Liver (tissue), 10 donors: ENCODE measurements at places on chromosomes 7 and 10. TPM values are rescaled to one million over a fixed set of nuclear protein-coding genes. Genes with fewer than 3 reads are reported as not detected.

Gene CRYGN
- total RNA-seq = under 0.01 TPM

Gene HTR5A
- total RNA-seq = not detected

Gene TMEM213
- total RNA-seq = not detected

Gene WDR86
- 4.9 TPM for total RNA-seq

Gene SRRT
- total RNA-seq = 45.0 TPM

Gene CUBN
- 0.67 TPM for total RNA-seq

Gene AEBP1
- 3.4 TPM for total RNA-seq

Gene HKDC1
- 5.6 TPM for total RNA-seq

Gene VAX1
- total RNA-seq = not detected

- no peaks in the 10 kb centered on the region for H3K36me3 ChIP-seq
- H3K4me3 ChIP-seq = no peak overlapping the region
- H3K27ac ChIP-seq = no peak overlapping the region
- DNase-seq = no peak
- H3K4me1 ChIP-seq = peaks cover 22% of the 10 kb centered on the region
Measured at GRCh38 chr10:5038101-5038500, 34.4 kb upstream of the AKR1C2 start.

- no peaks in the 10 kb centered on the region for H3K36me3 ChIP-seq
- DNase-seq = no peak
- H3K4me3 ChIP-seq = no peak overlapping the region
- no peaks in the 10 kb centered on the region for H3K4me1 ChIP-seq
- H3K27ac ChIP-seq = no peak overlapping the region
Measured at GRCh38 chr7:140881507-140882228, 43.1 kb downstream of the BRAF start.

DNA sequence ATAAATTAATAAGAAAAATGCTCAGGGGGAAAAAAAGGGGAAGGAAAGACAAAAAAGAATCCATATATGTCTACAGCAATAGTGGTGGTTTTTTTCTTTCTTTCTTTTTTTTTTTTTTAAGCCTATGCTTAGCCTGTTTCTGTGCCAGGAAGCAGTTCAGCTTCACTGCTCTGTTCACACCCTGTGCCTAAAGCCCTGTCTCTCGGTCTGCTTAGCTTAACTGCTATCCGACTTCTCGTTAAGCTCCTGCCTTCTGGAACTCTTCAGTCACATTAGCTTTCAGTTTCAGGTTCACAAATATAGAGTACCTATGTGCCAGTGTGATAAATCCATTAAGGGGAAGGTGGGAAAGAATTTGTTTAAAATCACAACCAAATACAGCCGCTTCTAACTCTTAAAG is 26.5 kb upstream of the NRG3 start:
- H3K36me3 ChIP-seq = no peaks in the 10 kb centered on the region
- H3K4me1 ChIP-seq = no peaks in the 10 kb centered on the region
- no peak for DNase-seq
- H3K4me3 ChIP-seq = no peak overlapping the region
- no peaks in the 10 kb centered on the region for H3K27me3 ChIP-seq

DNA sequence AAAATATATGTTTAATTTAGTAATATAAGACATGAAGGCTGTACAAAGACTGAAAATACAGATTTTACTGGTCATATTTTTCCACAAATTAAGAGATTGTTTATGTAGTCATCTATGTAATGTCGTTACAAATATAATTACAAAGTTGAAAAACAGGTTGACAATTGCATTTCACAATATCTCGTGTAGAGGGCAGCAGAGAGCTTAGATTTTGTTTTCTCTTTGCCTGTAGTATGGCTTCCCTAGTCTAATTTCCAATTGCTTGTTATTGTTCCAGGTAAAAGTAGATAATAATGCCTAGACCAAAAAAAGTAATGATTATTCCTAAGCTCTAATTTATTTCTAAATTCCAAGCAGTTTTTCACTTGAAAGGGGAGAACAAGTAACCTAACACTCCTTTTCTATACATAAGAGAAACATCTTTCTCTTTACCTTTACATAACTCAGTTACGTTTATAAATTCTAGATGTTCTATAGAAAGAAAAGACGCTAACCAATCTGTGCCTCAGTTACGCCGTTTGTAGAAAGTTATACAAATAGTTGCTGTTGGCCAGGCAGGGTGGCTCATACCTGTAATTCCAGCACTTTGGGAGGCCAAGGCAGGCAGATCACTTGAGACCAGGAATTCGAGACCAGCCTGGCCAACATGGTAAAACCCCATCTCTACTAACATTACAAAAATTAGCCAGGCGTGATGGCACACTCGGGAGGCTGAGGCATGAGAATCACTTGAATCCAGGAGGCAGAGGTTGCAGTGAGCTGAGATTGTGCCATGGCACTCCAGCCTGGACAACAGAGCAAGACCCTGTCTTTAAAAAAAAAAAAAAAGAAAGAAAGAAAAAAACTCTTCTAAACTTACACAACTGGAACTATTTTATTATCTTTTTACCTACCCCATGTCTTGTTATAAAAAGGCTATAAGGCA is 30.0 kb downstream of the NET1 start:
- peaks cover 6% of the 10 kb centered on the region for H3K4me1 ChIP-seq
- H3K27me3 ChIP-seq = no peaks in the 10 kb centered on the region
- no peak for DNase-seq
- no peak overlapping the region for H3K4me3 ChIP-seq
- H3K36me3 ChIP-seq = no peaks in the 10 kb centered on the region
- H3K27ac ChIP-seq = no peak overlapping the region

DNA sequence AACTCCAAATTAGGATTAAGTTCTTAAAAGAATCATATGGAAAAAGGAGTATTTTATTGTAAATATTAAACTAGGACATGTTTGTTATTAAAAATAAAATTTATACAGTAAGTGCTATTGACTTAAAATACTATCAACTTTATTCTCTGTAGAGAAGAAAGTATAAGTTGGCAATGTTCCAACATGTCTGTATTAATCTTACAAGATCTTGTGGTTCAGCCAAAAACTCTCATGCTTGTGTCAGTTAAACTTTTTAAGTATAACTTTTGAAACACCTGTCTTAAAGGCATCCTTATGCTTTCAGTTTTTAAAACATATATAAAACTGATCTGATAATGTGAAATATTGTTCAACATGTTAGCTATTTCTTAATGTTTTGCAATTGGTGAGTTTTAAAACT is 160.7 kb downstream of the ZEB1 start:
- H3K4me1 ChIP-seq = peaks cover 12% of the 10 kb centered on the region
- H3K36me3 ChIP-seq = no peaks in the 10 kb centered on the region
- no peaks in the 10 kb centered on the region for H3K27me3 ChIP-seq
- H3K27ac ChIP-seq = no peak overlapping the region
- DNase-seq = no peak
- no peak overlapping the region for H3K4me3 ChIP-seq

- no peaks in the 10 kb centered on the region for H3K4me1 ChIP-seq
- H3K36me3 ChIP-seq = no peaks in the 10 kb centered on the region
- no peak overlapping the region for H3K4me3 ChIP-seq
- no peak for DNase-seq
- no peaks in the 10 kb centered on the region for H3K27me3 ChIP-seq
Measured at GRCh38 chr10:124323806-124324205, 94.9 kb downstream of the OAT start.

GRCh38 chr7:98626460-98627412 is 9.7 kb downstream of the NPTX2 start:
- DNase-seq = no peak
- no peak overlapping the region for H3K4me3 ChIP-seq
- H3K36me3 ChIP-seq = no peaks in the 10 kb centered on the region
- no peaks in the 10 kb centered on the region for H3K4me1 ChIP-seq
- H3K27ac ChIP-seq = no peak overlapping the region

DNA sequence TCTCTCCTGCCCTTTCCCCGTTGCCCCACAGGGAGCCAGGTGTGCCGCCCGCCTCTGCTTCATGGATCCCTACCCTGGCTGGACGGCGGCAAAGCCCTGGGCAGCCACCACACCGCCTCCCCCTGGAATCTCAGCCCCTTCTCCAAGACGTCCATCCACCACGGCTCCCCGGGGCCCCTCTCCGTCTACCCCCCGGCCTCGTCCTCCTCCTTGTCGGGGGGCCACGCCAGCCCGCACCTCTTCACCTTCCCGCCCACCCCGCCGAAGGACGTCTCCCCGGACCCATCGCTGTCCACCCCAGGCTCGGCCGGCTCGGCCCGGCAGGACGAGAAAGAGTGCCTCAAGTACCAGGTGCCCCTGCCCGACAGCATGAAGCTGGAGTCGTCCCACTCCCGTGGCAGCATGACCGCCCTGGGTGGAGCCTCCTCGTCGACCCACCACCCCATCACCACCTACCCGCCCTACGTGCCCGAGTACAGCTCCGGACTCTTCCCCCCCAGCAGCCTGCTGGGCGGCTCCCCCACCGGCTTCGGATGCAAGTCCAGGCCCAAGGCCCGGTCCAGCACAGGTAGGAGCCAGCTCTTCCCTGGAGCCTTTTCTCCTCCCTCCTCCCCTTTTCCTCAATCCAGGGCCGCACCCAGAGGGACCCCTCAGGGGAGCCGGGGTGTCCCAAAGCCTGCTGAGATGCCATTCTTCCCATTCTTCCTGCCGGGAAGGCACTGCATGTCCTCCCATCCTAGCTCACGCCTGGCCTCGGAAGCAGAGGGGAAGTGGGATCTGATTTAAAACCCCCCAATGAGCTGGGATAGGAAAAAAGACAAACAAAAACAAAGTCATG is 4.0 kb downstream of the GATA3 start:
- no peaks in the 10 kb centered on the region for H3K36me3 ChIP-seq
- no peaks in the 10 kb centered on the region for H3K27me3 ChIP-seq
- peaks cover 5% of the 10 kb centered on the region for H3K4me1 ChIP-seq
- H3K27ac ChIP-seq = no peak overlapping the region
- no peak for DNase-seq
- no peak overlapping the region for H3K4me3 ChIP-seq

DNA sequence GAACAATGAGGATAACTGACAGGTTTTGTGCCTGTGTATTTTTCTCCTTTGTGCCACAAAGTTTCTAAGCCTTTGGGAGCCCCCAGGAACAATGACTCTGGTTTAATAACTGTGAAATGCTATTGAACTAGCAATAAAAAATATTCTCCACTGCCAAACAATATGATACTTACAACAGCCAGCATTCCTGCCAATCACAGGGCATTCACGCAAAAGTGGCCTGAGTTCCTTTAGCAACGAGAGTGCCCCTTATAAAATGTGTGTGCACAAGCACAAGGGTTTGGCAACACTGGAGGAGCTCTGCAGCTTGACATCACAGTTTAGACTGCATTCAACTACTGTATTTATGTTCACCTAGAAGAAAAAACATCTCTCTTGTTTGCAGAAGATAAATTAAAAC is 412.9 kb upstream of the NFE2L3 start:
- no peak overlapping the region for H3K27ac ChIP-seq
- H3K4me1 ChIP-seq = no peaks in the 10 kb centered on the region
- H3K4me3 ChIP-seq = no peak overlapping the region
- H3K27me3 ChIP-seq = peaks cover 3% of the 10 kb centered on the region
- H3K36me3 ChIP-seq = no peaks in the 10 kb centered on the region
- no peak for DNase-seq

DNA sequence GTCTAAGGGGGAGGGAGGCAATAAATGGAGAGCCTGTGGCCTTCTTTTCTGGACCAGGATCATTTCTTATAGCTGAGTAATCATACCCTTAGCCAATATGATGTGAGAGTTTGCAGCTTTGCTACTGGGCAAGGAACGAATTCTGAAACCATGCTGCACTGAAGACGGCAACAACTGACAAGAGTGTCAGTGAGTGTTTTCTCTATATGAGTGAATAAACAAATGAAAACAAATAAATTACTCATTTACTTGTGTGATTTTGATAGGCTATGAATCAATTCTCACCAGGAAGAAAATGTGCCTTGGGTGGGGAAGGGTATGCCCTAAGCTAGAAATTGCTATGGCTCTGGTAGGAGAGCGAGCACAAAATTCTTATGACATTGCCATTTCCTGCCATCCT is 79.4 kb upstream of the LRRN3 start:
- H3K4me1 ChIP-seq = no peaks in the 10 kb centered on the region
- H3K27ac ChIP-seq = no peak overlapping the region
- H3K27me3 ChIP-seq = no peaks in the 10 kb centered on the region
- no peak for DNase-seq
- H3K36me3 ChIP-seq = no peaks in the 10 kb centered on the region

GRCh38 chr7:136275794-136276193 is 298.6 kb upstream of the MTPN start:
- no peaks in the 10 kb centered on the region for H3K36me3 ChIP-seq
- no peak overlapping the region for H3K4me3 ChIP-seq
- DNase-seq = no peak
- no peaks in the 10 kb centered on the region for H3K4me1 ChIP-seq

DNA sequence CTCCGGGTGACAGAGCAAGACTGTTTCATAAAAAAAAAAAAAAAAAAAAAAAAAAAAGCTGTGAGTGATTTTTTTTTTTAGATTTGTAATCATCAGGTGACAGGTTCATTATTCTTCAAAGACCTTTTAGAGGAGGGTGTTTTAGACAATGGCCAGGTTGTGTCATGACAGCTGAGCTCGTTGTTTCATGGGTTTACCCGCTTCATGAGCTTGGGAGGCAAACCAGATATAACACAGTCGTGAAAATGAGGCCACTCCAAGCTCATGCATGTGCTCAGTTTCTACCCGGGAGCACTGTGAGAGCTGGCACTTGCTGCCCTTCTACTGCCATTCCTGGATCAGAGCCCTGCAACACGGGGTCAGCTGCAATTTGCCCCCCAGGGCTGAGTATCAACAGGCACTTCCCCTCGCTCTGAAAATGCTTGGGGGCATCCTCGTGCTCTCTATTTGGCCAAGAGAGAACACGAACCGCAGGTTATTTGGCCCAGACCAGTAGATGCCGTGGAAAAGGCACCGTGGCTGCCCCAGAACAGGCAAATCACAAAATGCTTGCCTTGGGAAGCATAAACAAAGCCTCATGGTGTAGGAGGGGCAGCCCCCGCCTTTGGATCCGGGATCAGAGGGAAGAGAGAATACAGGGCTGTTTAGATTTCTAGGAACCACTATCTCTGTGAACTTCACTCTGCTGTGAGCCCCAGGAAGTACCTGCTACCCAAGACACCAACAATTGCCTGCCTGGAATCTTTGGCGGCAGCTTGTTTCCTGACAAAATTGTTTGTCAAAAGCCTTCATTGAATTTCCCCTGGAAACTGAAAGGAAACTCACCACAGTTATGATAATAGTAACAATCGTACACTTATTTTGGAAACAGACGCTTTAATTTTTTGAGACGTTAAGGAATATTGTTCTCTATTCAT is 371.0 kb downstream of the FRMD4A start:
- no peak overlapping the region for H3K4me3 ChIP-seq
- peaks cover 1% of the 10 kb centered on the region for H3K4me1 ChIP-seq
- no peaks in the 10 kb centered on the region for H3K27me3 ChIP-seq
- H3K27ac ChIP-seq = peak overlapping the region; percentile 14
- H3K36me3 ChIP-seq = no peaks in the 10 kb centered on the region

GRCh38 chr10:2232479-2232878 is 495.2 kb upstream of the ADARB2 start:
- H3K27ac ChIP-seq = no peak overlapping the region
- no peaks in the 10 kb centered on the region for H3K36me3 ChIP-seq
- no peaks in the 10 kb centered on the region for H3K4me1 ChIP-seq
- no peak for DNase-seq
- no peaks in the 10 kb centered on the region for H3K27me3 ChIP-seq
